ENCODE measurements at places on chromosomes 4 and X.
A peak's percentile ranks its signal among the peaks of the same experiment; 100 is the strongest.

GRCh38 chr4:105194328-105195231 lies 47.9 kb downstream of the TET2 start:
- DNase-seq = no peak

GRCh38 chrX:110394651-110395050 lies 36.0 kb downstream of the RTL9 start:
- DNase-seq = no peak

DNA sequence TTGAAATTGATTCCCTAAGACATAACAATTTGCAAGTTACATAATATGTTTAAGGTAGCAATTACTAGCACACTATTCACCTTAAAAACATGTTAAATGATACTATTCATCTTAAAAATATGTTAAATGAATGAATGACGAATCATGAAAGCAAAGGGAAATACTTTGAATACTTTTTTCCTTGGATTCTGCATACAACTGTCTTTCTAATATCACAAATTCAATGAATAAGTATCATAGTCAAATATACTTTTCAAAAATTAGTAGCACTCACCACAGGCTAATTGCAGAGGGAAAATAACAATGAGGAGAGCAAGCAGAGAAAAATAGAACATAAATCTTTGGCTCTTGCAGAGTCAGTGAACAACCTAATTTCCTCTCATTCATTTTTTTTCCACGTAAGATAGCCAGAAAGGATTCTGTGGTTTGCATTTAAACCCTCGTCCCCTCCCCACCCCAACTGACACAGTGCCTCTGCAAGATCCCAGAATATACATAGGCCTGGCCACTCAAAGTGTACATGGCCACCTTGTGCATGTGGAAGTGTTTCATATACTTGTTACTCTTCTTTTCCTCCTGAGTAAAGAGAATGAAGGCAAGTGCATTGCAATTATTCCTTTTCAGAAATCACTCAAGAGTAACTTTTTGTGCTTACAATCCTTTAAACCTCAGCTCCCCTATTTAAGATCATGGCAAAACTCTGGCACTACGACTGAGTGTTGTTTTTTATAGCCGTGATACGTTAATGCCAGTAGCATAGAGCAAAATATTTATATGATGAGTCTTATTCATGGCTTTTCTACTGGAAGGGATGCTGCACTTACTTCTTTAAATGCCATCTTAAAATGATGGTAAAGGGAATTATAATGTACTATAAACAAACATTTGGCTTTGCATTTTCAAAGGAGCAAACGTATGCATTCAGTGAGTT lies 236.4 kb downstream of the PDGFC start:
- DNase-seq = no peak

DNA sequence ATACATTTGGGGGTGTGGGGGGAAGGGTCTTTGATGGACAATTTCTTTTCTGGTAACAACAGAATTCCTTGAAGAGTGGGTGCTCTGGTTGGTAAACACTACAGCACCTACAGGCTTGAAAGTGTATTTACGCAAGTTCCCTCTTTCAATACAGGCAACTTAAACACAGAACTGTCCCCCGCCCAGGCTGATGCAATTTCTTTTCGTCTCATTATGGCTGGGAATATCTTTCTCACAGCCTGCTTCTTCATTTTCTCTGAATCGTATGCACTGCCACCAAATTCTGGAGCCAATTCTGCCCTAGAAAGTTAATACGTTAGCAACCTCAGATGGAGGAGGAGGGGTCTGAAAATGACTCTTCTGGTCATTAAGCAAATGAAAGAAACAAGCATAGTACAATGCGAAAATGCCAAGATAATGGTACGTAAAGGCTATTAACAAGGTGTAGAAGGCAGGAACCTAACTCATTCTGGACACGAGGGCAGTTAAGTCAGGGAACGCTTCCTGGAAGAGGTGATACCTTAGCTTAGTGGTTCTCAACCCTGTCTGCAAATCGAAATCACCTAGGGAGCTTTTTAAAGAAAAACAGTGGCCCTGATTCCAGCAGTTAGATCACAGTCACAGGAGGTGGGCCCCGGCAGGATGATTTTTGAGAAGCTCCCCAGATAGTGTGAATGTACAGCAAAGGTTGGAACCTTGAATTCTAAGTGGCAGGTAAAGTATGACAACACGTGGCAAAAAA lies 1.0 kb downstream of the AGA start:
- no peak for DNase-seq

DNA sequence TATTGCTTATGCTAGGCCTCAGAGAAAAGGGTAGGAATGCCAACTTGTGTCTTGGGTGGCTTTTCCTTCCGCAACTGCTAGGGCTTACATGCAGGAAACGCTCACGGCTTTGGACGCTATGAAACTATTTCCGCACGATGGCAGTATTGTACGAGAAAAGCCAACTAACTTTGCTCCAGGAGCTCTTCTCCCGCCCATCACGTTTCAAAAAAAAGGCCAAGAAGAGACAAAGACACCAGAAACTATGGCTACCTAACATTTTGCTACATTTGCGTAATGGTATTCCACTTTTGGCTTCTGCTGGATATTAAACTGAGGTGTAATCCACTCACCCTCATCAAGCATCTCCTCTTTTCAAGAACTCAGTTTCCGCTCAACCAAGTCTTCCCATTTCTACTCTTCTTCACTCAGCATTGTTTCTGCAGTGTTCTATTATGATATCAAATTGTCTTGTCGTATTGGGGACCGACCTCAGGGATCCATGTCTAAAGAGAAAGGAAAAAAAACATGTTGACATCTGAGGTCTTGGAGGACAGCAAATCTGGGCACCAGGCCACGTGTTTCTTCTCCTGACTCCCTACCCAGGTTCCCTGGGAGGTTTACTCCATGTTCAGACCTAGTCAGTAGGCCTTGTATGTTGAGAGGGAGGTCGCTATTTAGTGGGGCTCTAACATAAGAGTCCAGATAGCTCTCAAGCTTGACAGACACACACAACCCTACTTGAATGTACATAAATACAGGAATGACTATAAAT lies 239.4 kb upstream of the STK26 start:
- peak; percentile 77 for DNase-seq

GRCh38 chrX:94053575-94053974 lies 379.6 kb downstream of the FAM133A start:
- DNase-seq = no peak

- no peak for DNase-seq
Observed at GRCh38 chr4:85644061-85644460, 169.1 kb downstream of the ARHGAP24 start.

- DNase-seq = no peak
Observed at GRCh38 chr4:84031401-84031800, 467.7 kb downstream of the NKX6-1 start.

- DNase-seq = no peak
Observed at GRCh38 chrX:154019061-154019621, 561 bp downstream of the IRAK1 start.

DNA sequence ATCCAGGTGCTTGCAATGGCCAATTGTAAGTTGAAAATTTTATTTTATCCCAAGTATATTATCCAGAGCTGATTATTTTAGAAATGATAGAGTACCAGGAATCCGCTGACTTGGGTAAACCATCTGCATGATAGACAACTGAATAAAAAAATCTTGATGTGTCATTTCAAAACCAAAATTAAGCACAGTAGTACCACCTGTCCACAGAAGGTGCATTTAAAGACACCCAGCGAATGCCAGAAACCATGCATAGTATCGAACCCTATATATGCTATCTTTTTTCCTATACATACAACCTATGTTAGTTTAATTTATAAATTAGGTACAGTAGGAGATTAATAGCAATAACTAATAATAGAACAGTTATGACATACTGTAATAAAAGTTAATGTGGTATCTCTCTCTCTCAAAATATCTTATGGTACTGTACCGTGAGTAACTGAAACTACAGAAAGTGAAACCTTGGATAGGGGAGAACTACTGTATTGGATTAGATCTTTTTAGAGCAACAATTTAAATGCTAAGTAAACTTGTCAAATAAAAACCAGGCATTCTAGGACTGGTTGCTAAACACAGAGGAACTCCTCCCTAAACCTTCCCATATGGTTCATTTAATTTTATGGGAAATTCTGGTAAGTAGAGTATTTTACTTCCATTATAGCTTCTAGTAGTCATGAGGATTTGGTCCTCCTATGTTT lies 6.2 kb downstream of the NEIL3 start:
- no peak for DNase-seq

DNA sequence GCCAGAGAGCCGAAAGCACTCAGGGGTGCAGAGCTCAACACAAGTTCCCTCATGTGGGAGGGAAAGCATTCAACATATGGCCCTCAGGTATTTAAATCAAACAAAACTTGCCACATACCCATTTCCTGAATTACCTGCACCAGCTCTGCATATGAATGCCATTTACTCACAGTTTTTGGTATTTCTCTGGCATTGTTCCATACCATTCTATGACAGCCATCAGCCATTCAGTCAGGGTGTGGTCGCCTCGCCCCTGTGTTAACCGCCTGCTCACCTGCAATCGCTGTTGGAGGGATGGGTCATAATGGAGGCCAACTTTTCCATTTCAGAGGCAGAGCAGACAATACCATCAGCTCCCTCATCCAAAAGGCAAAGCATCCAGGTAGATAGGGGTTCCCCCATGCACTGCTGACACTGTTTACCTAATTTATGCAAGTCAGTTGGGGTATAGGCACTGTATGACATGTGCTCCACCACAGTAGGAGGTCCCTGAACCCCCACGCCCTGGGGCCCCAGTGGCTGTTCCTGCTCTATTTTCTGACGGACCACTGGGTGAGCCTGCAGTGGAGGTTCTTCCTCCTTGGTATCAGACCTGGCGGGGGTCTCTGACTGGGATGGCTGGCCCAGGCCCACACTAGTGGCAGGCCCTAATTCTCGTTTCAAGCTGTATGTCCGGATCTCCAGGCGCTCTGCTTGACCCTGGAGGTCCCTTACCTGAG lies 227.1 kb downstream of the ADGRL3 start:
- DNase-seq = no peak

DNA sequence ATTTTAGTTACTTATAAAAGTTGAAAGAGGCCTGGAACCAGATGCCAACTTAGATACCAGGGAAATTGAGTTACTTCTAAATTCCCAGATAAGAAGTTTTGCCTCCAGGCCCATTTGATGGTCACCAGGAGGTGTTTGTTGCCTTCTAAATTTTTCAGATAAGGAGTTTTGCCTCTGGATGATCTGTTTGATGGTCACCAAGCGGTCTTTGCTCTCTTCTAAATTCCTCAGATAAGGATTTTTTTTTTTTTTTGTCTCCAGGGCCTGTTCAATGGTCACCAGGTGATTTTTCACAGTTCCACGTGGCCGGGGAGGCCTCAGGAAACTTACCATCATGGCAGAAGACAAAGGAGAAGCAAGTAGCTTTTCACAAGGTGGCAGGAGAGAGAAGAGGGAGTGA lies 66.5 kb downstream of the FAM9B start:
- no peak for DNase-seq

- no peak for DNase-seq
Observed at GRCh38 chr4:89213382-89213701, 94.3 kb downstream of the GPRIN3 start.

- no peak for DNase-seq
Observed at GRCh38 chrX:23788946-23789345, 6.0 kb downstream of the SAT1 start.

GRCh38 chr4:174210952-174211490 lies 72.4 kb downstream of the FBXO8 start:
- DNase-seq = no peak

GRCh38 chr4:19575924-19576323 lies 675.8 kb upstream of the SLIT2 start:
- no peak for DNase-seq

DNA sequence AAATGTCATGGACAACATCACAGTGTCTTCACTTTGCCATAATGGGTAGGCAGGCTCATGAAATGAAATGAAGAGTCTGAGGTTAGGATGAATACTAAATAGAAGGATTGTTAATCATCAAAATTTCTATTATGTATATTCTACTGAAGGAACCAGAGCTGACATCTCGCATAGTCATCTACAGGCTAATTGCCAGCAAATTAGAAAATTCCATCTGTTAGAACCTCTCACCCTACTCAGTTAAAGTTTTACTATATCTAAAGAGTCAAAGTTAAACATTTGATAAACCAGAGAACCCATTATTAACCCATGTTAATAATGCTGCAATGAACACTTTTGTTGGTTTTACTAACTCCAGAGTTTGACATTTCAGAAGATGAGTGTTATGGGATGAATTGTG lies 114.6 kb downstream of the ARHGAP6 start:
- no peak for DNase-seq

GRCh38 chr4:167000141-167000852 lies 234.0 kb downstream of the SPOCK3 start:
- DNase-seq = no peak

DNA sequence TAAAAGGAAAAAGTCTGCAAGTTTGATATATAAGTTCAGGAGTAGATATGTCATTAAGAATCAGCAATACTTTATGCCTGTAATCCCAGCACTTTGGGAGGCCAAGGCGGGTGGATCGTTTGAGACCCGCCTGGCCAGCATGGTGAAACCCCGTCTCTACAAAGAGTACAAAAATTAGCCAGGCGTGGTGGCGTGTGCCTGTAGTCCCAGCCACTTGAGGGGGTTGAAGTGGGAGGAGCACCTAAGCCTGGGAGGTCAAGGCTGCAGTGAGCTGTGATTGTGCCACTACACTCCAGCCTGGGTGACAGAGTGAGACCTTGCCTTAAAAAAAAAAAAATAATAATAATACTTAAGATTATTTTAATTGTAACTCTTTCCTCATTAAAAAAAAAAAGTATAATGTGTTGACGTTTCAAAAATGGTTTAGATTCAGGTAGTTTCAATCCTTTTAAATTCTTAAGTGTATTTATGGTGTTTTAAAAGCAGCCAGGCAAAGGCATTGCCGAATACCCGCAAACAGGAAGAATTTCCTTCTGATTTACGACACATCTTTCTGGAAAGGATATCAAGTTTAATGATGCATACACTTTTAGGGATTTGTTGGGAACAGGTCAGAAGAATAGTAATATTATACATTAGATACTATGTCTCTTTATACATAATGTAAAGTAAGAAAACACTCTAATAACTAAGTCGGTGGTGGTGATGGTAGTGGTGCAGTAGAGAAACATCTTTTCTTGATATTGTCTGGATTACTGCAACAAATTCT lies 80.9 kb downstream of the KDM6A start:
- DNase-seq = no peak

- DNase-seq = no peak
Observed at GRCh38 chrX:39491548-39492297, 606.0 kb downstream of the BCOR start.

DNA sequence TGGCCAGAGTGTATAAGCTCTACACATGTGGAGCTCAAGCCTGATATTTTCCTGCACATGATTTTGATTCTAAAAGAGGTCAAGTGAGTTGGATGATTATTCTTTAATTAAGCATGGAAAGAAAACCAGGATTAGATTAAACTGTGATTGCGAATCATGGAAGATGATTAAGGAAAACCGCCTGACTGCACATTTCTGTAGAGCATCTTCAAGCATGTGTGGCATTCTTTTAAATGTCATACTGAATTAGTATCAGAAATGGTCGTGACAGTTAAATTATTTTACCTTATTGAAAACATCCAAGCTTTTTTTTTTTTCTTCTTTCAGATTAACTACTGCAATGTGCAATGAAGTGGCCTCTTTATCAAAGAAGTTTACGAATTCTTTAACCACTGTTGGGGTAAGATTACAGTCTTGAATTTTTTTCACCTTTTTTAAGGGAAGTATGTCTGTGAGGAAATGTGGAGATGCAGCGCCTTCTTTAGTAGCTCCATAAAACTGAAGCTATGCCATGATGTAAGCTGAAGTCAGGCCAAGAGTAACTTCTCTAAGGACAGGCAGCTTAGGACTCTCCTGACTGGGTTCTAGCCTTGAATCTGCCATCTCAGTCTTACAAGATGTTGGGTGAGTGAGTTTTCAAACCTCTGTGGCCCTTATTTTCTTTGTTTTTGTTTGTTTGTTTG lies 67.9 kb downstream of the FAM114A1 start:
- DNase-seq = peak; percentile 96

Data from AG09319 (cell line).